ENCODE measurements at places on chromosomes 7 and 10.

DNA sequence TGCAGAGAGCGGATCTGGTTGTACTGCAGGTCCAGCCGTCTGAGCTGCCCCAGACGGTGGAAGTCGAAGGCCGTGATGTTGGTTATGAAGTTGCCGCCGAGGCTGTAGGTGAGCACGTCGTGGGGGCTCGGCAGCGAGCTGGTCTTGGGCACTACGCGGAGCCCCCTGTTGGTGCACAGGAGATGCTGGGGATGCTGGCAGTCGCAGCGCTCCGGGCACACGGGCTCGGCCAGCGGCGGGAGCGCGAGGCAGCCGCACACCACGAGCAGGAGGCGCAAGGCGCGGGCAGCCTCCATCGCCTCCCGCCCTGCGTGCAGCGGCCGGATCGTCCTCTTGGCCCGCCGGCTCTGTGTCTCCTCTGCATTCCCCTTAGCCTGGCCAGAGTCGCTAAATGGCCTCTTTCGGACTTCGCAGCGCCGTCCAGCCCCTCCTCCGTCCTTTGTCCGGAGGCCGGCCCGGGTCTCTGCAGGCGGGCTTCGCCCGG, 337 bp downstream of the TRIL start:
- no peak for DNase-seq

- DNase-seq, result no peak
Observed at GRCh38 chr7:72504061-72504706, 92.0 kb upstream of the CALN1 start.

DNA sequence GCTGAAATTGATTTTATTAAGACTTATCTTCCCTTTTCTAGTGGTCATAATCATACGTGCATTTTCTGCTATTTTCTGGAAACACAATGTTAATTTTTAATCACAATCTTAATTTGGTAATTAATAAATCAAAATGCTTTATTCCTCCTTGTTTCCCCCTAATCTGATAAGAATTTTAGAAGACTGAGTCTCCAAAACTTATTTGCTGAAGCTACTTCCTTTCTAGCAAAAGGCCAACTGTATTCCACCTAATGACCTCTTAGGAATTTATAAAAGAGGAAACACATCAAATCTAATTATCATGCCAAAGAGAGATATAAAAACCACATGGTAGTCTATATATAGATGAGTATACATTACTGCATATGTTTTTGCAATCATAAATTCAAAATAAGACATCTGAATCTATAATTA, 140.6 kb downstream of the GNAI1 start:
- DNase-seq, result no peak

- DNase-seq, result no peak
Observed at GRCh38 chr10:59227136-59227673, 50.8 kb downstream of the PHYHIPL start.

DNA sequence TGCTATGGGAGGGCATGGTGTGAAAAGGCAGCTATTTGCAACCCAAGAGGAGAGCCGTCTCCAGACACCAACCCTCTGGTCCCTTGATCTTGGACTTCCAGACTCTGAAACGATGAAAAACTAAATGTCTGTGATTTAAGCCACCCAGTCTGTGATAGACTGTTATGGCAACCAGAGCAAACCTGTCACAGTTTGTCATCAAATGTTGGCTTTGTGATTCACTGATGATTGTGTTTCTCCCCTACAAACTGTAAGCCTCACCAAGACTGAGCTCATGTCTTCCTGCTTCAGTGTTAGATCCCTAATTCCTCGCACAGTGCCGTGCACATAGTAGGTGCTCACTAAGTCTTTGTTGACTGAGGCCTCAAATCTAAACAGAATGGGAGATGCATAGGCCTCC, 224.6 kb upstream of the PITRM1 start:
- no peak for DNase-seq

DNA sequence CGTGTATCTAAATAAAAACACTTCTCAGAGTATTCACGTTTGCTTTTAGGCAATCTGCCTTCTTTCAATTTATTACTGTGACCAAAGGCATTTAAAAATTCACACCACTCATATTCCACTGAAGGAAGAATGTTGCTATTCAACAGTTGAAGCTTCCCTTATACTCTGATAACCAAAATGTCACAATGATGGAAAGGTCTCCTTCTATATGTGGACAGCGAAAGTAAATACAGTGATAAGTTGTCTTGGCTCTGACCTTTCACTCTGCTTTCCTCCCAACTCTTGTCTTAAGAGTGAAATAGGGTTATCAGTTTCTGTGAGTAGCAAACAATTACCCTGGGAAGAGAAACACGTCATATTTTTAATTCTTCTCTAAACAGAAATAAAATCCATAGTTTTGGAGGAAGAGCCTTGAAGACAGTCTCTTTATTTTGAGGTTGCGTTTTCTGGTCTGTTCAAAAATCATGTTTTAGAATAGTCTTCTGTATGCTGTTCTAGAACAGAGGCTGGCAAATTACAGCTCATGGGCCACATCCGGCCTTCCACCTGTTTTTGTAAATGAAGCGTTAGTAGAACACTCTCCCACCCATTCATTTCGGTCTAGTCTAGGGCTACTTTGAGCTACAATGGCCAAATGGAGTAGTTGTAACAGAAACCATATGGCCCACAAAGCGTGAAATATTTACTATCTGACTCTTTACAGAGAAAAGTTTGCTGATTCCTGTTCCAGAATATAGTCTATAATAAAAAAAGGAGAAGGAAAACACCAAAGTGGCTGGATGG, 41.3 kb downstream of the ETV1 start:
- no peak for DNase-seq

GRCh38 chr7:43244784-43245183, 132.3 kb downstream of the HECW1 start:
- DNase-seq, result no peak

- no peak for DNase-seq
Observed at GRCh38 chr10:126423732-126424491, 35.6 kb upstream of the ADAM12 start.

DNA sequence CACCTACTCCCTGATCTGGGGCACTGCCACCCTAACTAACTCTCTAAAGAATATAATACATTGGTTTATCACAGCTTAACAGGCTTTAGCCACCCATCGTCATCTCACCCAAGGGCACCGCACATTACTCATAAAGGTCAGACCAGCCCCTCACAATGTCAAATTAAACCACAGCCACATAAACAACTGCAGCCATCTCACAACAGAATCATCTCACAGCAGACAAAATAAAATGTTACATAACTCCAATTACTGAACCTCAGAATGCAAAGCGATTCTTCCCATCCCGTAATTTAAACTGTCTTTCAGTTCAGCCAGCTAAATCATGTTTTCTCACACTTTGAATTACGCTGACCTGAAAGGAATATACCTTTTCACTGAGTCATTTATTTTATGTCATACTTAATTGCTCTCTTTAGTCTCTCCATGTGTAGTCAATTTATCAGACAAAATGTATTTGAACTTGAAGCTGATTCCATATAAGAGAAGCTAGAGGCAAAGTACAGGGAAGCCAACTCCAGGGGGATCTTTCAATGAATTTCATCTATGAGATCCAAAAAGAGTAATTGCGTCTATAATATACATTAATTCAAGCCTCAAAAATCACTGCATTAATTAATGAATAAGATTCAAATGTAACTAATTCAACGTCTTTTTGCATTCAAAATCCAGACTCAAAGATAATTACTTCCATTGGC, 96.9 kb upstream of the NEBL start:
- DNase-seq, result no peak

- DNase-seq, result no peak
Observed at GRCh38 chr10:43409385-43410109, 561 bp upstream of the HNRNPF start.

DNA sequence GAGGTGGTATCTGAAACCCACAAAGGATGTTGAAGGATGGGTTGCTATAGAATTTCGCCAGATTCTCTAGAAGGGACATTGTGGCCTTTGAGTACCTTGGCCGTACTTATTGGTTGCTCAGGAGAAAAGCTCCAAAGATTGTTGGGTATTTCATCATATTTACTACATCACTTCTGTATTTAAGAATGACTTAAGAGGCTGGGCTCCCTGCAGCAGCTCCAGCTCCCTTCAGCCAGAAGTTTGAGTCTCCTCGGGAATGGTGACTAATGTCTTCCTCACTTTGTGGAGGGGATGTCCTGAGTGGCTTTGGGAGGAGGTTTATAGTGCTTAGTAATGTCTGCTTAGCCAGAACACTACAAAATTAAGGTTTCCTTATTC, 18.1 kb downstream of the MINDY4 start:
- peak; percentile 87 for DNase-seq

- no peak for DNase-seq
Observed at GRCh38 chr7:156752367-156753228, 112.0 kb downstream of the RNF32 start.

DNA sequence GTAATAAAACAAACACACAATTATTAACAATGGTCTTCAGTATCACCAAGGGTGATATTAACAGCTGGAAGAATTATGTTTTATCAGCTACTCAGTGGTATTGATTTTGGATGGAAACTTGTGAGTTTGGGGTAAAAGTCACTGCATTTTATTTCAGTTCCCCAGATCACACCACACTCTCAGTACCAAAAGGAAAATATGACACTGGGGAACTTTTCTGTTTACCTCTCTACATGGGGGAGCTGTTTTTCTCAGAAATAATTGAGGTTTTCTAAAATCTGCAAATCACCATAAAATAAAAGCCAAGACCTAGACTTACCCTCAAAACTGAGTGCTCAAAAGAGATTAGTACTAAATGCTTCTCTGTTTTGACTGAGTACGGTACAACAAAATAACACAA, 98.6 kb upstream of the FEZF1 start:
- DNase-seq, result no peak

DNA sequence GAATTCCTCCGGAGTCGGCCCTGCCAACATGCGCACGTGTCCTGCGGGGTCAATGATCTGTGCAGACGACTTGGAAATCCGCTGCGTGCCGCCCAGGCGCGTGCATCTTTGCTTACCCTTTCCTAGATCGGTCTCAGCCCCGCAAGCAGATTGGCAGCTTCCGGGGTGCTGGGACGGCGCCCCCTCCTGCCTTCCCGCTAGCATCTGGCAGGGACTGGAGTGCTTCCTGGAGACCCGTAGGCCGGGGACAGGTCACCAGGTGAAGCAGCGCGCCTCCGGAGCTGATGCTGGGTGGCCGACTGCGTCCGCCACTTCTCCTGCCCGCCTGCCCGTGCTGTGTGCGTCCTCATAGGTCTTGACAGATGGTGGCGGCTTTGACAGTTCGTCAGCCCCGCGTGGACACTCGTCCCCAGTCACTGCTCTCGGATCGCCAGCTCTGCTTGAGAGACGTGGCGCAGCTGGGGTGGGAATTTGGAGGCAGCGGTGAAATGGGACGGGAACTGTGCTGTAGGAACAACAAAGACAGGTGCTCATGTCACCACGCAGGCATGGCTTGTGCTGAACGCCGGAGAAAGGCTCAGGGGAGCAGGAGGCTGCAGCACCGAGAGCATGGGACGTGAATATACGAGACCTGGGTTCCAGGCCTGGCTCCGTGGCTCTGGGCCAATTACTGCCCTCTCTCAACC, 21.9 kb upstream of the KCNK18 start:
- no peak for DNase-seq

DNA sequence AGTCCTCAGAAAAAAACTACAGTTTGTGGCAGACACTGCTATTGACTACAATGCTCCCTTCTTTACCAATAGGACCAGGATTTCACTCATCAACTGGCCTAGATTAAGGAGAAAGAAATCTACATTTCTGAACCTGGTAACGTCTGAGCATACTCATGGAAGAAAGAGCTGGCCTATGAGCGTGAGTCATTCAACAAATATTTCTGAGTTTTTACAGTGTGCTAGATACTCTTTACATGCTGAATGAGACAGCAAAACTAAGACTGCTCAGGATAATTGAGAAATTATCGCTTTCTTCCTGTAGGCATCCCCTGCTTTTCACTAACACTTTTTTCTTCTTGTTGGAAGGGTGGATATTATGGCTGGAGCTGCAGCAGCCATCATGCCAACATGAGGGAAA, 609.7 kb downstream of the TNS3 start:
- peak; percentile 74 for DNase-seq

- DNase-seq, result no peak
Observed at GRCh38 chr7:66237906-66238772, 33.0 kb downstream of the TPST1 start.

GRCh38 chr7:101935521-101936141, 118.2 kb downstream of the CUX1 start:
- DNase-seq, result no peak

- DNase-seq, result no peak
Observed at GRCh38 chr10:103543617-103544525, 50.4 kb downstream of the NEURL1 start.

DNA sequence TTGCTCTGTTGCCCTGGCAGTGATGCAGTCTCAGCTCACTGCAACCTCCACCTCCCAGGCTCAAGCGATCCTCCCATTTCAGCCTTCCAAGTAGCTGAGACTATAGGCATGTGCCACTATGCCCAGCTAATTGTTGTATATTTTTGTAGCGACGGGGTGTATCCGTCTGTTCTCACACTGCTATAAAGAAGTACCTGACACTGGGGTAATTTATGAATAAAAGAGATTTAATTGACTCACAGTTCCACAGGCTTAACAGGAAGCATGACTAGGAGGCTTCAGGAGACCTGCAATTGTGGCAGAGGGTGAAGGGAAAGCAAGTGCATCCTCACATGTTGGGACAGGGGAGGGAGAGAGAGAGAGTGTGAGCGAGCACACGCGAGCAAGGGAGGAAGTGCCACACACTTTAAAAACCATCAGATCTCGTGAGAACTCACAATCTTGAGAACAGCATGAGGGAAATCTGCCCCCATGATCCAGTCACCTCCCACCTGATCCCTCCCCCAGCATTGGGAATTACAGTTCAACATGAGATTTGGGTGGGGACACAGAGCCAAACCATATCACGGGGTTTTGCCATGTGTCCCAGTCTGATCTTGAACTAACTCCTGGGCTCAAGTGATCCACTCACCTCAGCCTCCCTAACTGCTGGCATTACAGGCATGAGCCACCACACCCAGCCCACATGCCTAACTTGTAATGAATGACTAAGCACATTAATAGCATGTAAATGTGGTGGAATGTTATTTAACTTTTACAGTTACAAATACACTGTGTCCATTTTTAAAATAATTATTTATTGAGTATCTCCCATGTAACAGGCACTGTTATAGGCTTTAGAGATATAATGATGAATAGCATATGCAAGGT, 65.5 kb downstream of the RALA start:
- DNase-seq, result peak; percentile 48

- no peak for DNase-seq
Observed at GRCh38 chr7:144468990-144469732, 65.7 kb upstream of the NOBOX start.

- DNase-seq, result peak; percentile 80
Observed at GRCh38 chr7:143391462-143392404, 10.6 kb downstream of the ZYX start.

GRCh38 chr7:103114576-103115008, 34.3 kb downstream of the NAPEPLD start:
- no peak for DNase-seq
